Activated naive CD4-positive, alpha-beta T cell (primary cell): ENCODE measurements at places on chromosomes 7 and 10.

- no peak for DNase-seq
Measured at GRCh38 chr7:139634087-139634486, 110.6 kb downstream of the CLEC2L start.

GRCh38 chr10:93991596-93992284, 2.0 kb upstream of the PLCE1 start:
- no peak for DNase-seq

DNA sequence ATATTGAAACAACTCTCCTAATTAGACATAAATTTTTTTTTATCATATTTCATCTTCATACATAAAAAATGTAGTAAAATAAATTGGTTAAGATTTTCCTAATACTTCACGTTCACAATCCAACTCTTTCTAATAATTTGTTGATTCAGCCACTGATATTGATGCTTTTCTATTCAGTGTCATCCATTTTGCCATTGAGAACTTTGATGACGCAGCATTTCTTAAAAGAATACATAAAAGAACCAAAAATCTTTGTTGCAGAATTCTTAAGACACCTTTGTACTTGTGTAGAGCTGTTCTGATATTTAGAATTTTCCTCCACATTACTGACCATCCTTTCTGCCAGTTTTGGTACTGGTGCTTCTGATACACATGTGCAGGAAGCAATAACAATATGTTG, 52.6 kb downstream of the LOXL4 start:
- DNase-seq: no peak

DNA sequence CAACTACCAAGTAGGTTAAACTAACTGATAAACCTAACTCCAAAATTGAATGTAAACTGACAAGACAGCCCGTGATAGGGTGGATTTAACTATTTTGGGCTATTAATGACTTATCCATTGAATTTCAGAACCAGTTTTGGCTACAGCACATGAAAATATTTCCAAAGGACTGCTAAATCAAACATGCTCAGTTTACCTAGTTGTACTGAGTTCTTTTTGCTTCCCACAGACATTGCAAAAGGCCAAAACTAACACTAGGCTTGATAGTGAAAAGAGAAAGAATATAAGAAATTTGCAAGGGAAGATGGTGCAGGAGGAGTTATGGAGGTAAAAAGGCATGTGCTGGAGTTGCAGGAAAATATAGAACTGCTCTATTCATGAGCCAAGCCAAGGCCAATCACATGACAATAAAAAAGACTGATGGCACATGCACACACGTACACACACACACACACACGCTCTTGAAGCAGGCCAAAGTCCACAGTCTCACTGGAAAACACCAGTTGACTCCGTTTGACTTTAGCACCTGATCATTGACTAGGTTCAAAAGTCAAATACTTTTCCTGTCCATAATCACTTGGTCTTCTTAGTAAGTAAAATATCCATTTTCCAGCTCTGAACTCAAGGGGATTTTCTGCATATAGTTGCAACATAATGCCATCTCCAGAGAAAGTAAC, 76.0 kb upstream of the AGBL3 start:
- no peak for DNase-seq

GRCh38 chr7:101066141-101066832, 19.0 kb upstream of the TRIM56 start:
- DNase-seq: no peak

- no peak for DNase-seq
Measured at GRCh38 chr7:10128748-10129147, 844.9 kb upstream of the PHF14 start.

DNA sequence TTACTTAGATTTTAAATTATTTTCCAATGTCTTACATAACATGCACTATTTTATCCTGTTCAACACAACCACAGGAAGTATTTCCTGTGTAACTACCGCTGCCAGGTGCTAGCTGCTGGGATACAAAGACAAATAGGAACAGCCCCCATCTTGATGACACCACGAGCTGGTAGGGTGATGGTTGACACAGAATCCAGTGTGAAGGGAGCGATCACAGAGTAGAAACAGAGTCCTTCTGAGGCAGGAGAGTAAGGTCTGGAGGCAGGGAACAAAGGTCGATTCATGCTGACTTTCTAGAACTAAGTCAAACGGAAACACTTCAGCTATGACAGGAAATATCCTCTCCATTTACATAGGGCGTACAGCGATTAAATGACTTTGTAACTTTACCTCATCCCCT, 232.3 kb downstream of the ADAM12 start:
- DNase-seq: no peak

DNA sequence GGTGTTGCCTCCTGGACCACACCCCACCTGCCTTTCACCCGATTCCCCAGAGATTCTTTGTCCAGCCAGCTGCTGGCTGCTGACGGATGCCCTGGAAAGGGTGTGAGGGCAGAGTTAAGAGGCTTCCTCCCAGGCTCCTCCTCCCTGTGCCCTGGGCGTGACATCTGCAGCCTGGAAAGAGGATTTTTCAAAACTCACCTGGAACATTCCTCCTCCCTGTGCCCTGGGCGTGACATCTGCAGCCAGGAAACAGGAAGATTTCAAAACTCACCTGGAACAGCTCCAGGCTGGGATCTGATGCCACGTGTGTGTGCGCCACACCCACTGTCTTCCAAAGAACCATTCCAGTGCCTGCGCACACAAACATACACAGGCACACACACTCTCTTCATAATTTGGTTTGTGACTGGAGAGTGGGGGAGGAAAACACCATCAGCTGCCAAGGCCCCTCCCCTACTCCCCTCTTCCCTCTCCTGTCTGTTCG, 5.2 kb downstream of the MARVELD1 start:
- DNase-seq: no peak

DNA sequence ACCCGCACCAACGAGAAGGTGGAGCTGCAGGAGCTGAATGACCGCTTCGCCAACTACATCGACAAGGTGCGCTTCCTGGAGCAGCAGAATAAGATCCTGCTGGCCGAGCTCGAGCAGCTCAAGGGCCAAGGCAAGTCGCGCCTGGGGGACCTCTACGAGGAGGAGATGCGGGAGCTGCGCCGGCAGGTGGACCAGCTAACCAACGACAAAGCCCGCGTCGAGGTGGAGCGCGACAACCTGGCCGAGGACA, 1.6 kb downstream of the VIM start:
- DNase-seq: no peak

DNA sequence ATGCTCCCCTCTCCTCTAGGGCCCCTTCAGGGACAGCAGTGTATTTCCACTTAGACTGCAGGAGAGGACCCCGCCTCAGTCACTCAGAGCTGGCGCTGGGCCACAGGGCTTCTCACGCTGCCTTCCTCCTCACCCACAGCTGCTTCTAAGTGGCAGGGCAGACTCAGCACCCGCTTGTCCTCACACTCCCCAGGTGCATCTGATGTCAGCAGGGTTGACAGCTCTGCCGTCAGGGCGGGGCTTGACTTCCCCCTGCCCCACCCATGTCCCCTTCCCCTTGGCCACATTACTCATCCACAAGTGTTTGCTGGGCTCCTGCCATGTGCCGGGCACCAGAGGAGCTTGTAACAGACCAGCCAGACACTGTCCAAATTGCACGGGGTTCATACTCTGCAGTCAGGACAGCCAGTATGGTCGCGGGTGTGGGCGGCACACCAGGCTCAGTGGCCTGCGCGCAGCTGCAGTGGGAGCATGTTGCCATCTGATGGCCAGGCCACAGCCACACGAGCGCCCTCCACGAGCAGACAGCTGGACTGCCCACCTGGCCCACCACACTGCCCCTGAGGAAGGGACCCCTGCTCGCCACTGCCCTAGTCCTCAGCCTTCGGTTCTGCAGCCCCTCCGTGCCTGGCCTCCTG, 29.3 kb upstream of the TTYH3 start:
- no peak for DNase-seq
